ENCODE measurements at places on chromosomes 6 and 20.

DNA sequence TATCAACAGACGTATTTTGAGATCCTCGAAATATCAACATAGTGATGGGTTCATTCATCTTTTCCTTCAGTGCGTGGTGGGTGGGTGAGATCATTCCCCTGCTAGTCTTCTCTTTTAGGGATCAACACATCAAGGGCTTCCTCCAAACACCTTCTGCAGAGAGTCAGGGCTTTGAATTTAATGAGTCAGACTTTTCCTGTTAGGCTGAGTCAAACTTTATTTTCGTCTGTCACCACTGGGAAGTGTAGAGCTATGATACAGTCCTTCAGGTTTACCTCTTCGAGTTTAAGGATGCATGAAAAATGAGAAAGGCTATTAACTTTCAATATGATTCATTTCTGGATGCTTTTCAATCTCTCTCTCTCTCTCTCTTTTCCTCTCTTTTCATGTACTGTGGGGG is 189.1 kb downstream of the BMP2 start:
- DNase-seq = no peak

DNA sequence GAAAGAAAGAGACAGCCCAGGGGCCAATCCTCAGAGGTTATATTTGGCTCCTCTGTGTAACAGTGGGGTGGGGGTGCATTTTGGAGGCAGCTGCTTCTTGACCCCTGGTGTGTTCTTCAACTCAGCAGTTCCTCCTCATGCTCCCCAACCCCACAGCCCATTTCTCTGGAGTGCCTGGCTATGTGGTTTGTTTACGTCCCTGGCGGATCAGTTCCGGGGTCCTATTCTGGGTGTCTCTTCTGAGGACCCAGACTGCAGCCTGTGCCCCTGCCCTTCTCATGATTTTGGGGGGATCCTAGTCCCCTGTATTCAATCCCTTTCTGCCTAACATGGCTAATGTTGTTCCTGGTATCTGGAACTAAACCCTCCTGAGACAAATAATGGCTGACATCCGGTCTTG is 70.5 kb upstream of the SULF2 start:
- no peak for DNase-seq

- DNase-seq = no peak
Measured at GRCh38 chr20:51022803-51023616, at the start of gene KCNG1. Gene KCNG1, minus strand, starts transcription at chr20:51023107. Its CDS starts 12,769 bp downstream, at chr20:51010338.

GRCh38 chr6:87118054-87118453 is 23.1 kb upstream of the CGA start:
- no peak for DNase-seq

DNA sequence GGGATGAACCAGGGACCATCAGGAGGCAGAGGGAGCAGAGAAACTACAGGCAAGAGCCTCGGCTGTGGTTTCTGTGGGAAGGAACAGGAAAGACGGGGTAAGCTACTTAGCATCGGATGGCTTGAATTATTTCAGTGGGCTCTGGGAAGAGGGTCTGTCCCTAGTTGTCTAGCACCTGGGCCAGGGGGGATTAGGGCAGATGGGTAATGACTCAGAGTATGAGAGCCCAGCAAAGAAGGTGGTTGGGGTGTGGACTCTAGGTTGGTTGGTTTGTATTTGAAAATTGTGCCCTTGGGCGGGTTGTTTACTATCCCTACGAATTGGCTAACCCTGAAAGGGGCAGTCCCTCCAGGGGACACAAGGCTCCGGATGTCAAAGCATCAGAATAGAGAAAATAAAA is 148.5 kb upstream of the TAB2 start:
- DNase-seq = no peak

DNA sequence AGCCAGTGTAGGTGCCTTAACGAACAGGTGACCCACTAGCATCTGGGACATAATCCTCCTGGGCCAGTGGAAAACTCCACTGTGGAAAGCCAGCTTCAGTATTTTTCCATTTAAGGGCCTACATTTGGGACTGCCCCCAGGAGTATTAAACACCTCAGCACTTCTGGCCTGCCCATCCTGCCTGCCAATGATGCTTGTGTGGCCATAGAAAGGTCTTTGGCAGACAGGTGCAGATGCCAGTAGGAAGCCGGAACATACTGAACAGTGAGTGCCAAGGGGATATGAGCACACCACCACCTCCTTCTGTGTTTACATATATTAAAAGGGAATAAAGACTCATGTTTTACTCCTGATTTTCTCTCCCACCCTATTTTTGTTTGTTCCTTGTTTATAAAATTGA is 19.9 kb downstream of the MCM8 start:
- DNase-seq = no peak

GRCh38 chr20:37729452-37729851 is 35.6 kb downstream of the CTNNBL1 start:
- DNase-seq = no peak

DNA sequence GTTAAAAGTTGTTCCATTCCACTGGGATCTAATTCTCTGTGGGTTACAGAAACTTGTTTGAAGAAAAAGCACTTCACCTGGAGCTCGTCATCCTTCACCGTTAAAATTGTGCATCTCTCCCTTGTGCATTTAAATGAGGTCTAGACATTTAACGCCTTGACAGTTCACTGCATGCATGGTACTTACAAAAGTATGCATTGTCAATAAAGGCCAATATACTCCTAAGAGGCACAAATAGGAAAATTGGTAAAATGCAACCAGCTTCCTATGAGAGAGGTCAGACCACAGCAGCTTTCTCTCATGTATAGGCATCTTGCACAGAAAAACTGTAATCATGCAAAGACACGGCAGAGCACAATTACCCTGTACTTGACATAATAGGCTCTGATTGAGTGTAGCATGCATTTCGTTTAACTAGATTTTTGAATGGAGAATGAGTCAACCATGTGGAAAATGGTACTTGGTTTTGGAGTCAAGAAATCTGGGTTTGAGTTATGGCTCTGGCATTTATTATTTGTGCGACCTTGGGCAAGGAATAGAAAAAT is 378.5 kb downstream of the RFPL4B start:
- DNase-seq = no peak

DNA sequence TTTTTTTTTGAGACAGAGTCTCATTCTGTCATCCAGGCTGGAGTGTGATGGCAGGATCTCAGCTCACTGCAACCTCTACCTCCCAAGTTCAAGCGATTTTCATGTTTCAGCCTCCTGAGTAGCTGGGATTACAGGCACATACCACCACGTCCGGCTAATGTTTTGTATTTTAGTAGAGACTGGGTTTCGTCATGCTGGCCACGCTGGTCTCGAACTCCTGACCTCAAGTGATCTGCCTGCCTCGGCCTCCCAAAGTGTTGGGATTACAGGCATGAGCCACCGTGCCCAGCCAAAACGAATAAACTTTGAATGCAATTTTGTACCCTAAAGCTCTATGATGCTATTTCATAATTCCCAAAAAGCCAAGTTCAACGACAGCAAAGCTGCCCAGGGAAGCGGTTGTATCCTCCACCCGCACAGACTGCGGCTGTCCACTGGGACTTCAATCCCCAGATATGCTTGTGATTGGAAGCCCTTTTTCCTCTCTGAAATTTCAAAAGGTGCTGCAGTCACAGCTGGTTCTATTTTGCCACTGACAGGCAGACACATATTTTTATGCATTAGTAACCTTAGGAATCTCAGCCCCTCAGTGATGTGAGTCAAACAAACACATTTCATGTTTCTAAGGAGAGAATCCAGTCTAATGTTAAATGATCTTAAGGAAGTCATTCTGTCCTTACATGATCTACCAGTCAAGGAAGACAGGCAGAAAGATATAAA is 8.7 kb upstream of the RAMACL start:
- DNase-seq = no peak

DNA sequence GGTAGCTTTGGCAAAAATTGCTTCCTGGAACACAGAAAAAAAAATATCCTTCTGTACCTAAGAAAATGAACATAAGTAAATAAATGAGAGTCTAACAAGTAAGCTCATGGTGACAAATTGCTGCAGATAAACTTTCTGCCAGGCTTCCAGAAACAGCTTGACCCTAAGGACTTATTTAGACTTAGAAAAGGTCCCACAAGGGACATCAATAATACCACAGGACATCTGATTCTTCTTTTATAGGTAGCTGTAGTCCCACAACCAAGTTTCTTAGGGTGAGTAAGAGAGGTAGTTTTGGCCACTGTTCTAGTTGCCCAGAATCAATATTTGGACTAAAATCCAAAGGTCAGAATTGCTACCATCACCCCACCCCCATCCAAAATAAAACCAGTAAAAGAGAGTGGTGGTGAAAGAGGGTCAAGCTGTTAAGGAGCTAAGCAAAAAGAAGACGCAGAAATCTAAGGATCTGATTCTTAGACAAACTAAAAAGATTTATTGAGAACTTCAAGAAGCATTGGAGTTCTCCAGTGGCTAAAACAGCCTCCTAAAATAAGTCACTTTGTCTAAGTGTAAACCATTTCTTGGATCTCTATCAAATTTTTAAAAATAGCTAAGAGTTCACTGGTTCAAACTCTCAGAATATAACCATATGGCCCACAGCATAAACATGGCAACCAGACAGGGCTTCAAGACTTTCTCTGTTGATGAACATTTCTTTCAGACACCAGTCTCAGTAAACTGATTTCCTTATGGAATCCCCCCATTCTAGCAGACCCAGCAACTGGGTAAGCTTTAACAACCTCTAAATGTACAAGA is 180.6 kb downstream of the PTPRK start:
- DNase-seq = no peak

DNA sequence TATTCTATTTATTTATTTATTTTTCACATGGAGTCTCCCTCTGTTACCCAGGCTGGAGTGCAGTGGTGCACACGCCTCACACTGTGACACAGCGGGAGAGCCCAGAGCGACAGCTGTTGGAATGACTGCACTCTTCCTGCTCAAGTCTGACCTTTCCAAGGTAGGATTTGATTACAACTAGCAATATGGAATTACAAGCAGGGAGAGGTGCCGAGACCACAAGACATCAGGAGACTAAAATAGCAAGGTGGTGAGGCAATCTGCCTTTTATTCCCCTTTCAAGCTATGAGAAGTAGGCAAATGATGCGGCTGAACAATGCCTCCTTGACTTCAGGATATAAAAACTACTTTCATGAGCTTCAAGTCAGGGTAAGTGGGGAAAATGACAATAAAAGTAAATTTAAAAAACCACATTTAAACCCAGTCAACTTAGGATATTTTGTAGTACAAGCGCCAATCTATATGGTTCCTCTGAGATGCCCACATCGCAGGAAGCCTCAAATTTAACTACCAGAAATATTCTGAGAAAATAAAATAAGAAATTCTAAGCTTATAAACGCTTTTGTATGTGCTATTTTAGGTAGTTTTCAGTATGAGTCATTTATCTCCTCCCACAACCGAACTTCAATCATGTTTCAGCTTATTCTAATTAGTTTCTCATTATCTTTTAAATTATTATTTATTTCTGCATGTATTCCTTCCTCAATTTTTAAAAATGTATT is 146.9 kb upstream of the SGK1 start:
- DNase-seq = no peak

- DNase-seq = no peak
Measured at GRCh38 chr6:148379481-148379880, 36.8 kb downstream of the SASH1 start.

DNA sequence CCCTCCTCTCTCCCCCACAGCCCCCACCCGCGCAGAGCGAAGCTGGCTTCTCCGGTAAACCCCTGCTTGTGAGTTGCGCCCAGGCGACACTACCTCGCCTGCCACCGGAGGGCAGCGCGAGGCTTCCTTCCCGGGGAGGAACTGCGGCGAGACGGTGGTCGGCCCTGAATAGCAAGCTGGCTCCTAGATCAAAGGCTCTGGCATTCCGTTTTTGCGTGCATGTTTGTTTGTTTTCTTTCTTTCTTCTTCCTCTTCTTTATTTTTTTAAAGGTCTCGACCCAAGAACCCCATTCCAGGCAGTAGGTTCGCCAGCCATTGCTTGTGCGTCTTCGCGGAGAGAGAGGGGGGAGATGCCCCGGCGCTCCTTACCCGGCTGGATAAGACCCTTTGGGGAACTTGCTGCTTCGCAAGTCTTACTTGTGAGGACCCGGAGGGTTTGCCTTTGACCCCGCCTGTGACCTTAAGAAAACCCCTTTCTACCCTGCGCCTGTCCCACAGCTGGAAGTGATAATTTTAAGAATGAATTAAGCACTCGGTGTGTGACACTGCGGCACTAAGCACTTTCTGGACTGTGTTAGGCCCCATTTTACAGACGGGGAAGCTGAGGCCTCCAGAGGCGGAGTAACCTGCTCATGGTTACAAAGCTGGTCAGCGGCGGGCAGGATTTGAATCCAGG is 92.7 kb upstream of the SIRPA start:
- no peak for DNase-seq

DNA sequence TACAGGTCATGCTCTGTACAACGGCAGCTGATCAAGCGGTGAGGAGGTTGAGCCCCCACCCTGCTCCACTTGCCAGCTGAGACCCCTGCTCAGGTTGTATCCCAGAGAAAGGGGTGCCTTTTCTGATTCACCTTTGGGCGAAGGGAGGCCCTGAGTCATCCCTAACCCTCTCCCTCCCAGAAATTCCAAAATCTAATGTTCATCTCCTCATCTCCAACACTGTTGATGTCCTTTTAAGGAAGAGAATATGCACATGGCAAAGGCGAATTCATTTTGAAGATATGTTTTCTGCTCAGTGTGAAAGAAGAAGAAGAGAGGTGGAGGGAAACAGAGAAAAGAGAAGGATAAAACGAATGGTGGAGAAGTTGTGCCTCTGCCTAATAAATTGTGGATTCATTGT is 120.5 kb downstream of the SCML4 start:
- DNase-seq = no peak

DNA sequence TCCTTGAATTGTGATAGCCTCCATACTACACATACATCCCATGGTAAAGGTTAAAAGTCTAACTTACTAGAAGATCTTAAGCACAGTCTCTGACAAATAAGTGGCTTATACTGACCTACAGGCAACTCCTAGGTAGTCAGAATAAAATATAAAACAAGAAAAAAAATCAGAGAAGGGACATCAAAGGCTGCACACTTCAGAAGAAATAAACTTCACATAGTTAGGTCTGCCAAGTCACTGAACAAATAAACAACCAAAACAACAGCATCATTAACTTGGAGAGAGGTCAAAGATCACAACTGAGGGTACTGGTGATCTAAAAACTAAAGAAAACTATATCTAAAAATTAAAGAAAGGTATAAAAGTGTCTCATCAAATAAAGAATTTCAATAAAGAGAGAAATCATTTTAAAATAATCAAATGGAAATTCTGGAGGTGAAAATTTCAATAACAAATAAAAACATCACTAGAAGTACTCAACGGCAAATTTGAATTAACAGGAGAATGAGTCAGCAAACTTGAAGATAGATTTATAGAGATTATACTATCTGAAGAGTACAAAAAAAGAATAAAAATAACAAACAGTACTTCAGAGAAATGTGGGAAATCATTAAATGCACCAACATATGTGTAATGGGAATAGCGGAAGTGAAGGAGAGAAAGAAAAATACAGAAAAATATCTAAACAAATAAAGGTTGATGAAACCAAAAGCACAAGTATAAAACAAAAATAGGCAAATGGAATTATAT is 88.0 kb upstream of the UST start:
- no peak for DNase-seq
